ENCODE measurements at places on chromosomes 11 and 22. TPM values are rescaled to one million over a fixed set of nuclear protein-coding genes. Genes with fewer than 3 reads are reported as not detected.

GRCh38 chr11:66259956-66260355 is 8.5 kb upstream of the RAB1B start:
- H3K27me3 ChIP-seq, result no peaks in the 10 kb centered on the region
- H3K4me1 ChIP-seq, result peaks cover 37% of the 10 kb centered on the region
- no peak overlapping the region for H3K27ac ChIP-seq
- H3K4me3 ChIP-seq, result no peak overlapping the region
- peaks cover 19% of the 10 kb centered on the region for H3K36me3 ChIP-seq

GRCh38 chr11:70032470-70032795 is 45.7 kb upstream of the ANO1 start:
- H3K36me3 ChIP-seq, result no peaks in the 10 kb centered on the region
- H3K27me3 ChIP-seq, result no peaks in the 10 kb centered on the region
- DNase-seq, result no peak
- H3K27ac ChIP-seq, result no peak overlapping the region
- H3K4me3 ChIP-seq, result no peak overlapping the region

BARX2 gene
- total RNA-seq, result not detected

DNA sequence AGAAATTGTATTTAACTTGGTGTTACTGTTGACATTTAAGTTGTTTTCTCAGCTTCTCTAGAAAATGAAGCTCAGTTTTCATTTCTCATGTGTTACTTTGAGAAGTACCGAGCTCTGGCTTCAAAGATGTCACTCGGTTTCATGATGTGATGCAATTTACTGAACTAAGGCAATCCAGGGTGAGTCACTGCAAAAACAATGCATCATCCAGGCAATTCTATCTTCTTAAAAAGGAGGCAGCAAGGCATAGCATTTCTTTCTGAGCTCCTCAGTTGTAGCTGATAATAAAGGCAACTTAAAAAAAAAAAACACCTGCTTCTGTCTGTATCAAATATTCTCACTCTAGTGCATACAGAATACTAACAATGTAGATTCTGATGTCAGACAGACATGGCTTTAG is 91.1 kb upstream of the KCNA4 start:
- no peaks in the 10 kb centered on the region for H3K36me3 ChIP-seq
- H3K4me3 ChIP-seq, result no peak overlapping the region
- no peak overlapping the region for H3K27ac ChIP-seq
- no peaks in the 10 kb centered on the region for H3K27me3 ChIP-seq
- no peaks in the 10 kb centered on the region for H3K4me1 ChIP-seq
- no peak for DNase-seq

GRCh38 chr11:30481796-30482195 is 104.4 kb downstream of the MPPED2 start:
- H3K4me1 ChIP-seq, result no peaks in the 10 kb centered on the region
- no peaks in the 10 kb centered on the region for H3K36me3 ChIP-seq
- no peak for DNase-seq
- no peak overlapping the region for H3K27ac ChIP-seq

- no peaks in the 10 kb centered on the region for H3K4me1 ChIP-seq
- H3K27ac ChIP-seq, result no peak overlapping the region
- DNase-seq, result no peak
- H3K36me3 ChIP-seq, result no peaks in the 10 kb centered on the region
- H3K4me3 ChIP-seq, result no peak overlapping the region
- peaks cover 47% of the 10 kb centered on the region for H3K27me3 ChIP-seq
These were observed 64.7 kb upstream of the CCND1 start for GRCh38 chr11:69576069-69576782.

- no peak for DNase-seq
- no peaks in the 10 kb centered on the region for H3K36me3 ChIP-seq
- no peaks in the 10 kb centered on the region for H3K4me1 ChIP-seq
- H3K27me3 ChIP-seq, result no peaks in the 10 kb centered on the region
- no peak overlapping the region for H3K27ac ChIP-seq
- no peak overlapping the region for H3K4me3 ChIP-seq
These were observed 167.6 kb upstream of the SESN3 start for GRCh38 chr11:95398437-95399112.

- no peaks in the 10 kb centered on the region for H3K4me1 ChIP-seq
- H3K27ac ChIP-seq, result peak overlapping the region; percentile 9
- H3K36me3 ChIP-seq, result peaks cover 48% of the 10 kb centered on the region
- H3K27me3 ChIP-seq, result no peaks in the 10 kb centered on the region
- no peak overlapping the region for H3K4me3 ChIP-seq
These were observed 11.1 kb downstream of the POLR3H start for GRCh38 chr22:41532908-41533825.

GRCh38 chr11:27468209-27468994 is 4.2 kb downstream of the LGR4 start:
- no peak overlapping the region for H3K4me3 ChIP-seq
- no peaks in the 10 kb centered on the region for H3K27me3 ChIP-seq
- no peak for DNase-seq
- no peak overlapping the region for H3K27ac ChIP-seq
- H3K4me1 ChIP-seq, result peaks cover 13% of the 10 kb centered on the region

TREH gene
- not detected for total RNA-seq

Measured in T-cell (primary cell).